ENCODE measurements at places on chromosomes 4 and X.

DNA sequence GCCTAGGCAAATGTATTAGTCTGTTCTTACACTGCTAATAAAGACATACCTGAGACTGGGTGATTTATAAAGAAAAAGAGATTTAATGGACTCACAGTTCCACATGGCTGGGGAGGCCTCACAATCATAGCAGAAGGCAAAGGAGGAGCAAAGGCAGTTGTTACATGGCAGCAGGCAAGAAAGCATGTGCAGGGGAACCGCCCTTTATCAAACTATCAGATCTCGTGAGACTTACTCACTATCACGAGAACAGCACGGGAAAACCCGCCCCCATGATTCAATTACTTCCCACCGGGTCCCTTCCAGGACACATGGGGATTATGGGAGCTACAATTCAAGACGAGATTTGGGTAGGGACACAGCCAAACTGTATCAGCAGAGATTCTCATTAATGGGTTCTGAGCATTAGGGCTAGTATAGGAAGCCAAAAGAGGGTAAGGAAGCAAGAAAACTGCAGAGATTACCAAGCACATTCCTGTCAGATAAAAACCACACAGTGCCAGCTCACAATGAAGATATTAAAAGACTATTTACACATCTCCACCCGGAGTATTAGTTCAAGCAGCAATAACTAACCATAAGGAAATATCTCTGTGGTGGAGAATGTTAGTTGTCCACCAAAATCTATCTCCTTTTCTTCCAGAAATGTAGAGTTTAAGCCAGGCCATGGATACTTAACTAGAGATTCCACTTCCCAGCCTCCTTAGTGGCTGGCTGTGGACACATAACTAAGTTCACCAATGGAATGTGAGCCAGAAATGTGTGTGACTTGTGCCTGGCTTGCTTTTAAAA, 61.2 kb upstream of the HOPX start:
- no peak for DNase-seq

DNA sequence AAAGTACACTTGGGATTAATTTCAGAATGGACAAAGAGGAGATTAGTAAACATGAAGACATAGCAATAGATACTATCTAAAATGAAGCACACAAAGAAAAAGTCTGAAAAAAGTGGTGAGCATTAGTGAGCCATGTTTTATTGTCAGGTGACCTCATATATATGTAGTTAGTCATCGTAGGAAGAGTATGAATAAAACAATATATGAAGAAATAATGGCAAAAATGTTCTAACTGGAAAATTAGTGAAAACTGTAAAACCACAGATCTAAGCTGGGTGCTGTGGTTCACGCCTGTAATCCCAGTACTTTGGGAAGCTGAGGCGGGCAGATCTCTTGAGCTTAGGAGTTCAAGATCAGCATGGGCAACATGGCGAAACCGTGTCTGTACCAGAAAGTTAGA, 67.9 kb downstream of the RBPJ start:
- no peak for DNase-seq

- no peak for DNase-seq
These were observed 143.6 kb upstream of the FAM47A start for GRCh38 chrX:34275699-34276098.

DNA sequence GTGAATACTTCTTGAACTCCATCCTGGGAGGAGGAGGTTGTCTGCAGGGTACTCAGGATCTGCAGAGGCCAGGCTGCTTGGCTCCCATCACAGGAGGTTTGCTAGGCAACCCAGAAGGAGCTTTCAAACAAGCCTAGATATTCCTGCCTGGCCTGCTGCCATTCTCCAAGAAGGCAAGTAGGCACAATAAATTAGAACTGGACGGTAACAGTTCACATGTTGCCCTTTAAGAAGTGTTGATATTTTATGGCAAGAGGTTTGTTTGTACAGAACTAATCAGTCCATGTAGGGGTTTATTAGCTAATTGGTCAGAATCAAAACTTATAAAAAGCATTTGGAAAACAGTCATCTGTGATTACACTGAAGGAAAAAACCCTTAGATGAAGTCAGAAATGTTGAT, 39.3 kb downstream of the SYNPO2 start:
- DNase-seq: peak; percentile 63

GRCh38 chr4:112515198-112516065, 548 bp downstream of the NEUROG2 start:
- DNase-seq: peak; percentile 28

DNA sequence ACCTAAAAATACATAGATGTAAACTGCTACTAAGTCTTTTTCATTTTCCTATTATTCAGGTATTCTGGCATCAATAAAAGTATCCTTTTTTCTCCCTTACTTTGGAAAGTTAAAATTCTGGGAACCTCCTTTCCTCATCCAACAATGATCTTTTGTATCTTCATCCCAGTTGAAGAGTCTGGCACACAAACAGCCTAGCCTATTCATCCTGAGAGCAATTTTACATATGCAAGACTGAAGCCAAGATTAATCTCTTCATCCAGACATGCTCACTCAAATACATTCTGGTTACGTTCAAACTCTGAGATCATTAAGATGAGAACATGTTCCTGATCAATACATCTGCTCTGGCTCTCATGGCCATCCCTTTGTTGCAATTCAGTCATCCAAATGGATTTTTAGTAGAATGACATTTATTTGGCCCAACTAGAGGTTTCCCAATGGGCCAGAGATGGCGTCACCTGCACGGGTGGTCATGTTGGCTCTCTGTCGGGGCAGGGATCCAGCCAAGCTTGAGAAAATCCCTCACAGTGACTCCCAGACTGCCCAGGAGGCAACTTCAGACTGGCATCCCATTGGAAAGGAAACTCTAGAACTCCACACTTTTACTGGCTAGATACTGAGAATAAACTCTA, 135.3 kb upstream of the VCX2 start:
- no peak for DNase-seq

DNA sequence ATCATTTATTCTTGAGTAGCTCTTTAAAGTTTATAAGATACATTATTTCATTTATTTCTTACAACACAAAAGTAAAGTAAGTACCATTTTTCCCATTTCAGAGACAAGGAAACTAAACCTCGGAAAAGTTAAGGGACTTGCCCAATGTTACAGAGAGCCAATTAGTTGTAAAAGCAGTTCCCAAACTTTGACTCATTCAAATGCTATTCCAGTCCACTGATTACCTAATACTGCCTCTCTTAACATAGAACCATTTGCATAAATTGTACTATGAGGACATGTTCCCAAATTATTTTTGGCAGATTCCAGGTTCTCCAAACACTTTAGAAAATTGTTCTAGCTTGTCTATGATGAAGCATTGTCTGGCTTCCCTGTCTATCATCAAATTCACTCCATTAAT, 45.6 kb upstream of the GRIA3 start:
- no peak for DNase-seq

DNA sequence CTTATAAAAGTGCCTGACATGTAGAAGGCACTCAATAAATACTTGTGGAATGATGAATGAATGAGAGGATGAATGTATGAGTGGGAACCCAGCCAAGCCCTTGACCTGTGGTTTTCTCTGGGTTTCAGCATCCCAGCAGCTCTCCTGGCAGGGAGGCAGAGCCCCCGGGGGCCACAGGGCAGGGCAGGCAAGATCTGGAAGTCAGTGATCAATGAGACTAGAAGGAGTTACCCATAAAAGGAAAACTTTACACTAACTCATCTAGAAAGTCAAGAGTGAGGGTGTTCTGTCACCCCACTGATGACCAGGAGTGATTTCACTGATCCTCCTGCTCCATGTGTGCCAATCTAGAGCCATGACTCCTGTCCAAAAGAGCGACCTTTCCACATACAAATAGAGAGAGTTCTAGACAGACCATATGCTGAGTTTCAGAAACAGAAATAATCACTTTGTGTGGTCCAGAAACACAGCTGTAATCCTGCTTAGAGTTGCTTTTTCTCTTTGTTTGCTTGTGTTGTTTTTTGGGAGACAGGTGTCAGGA, 37.4 kb downstream of the MGARP start:
- no peak for DNase-seq

DNA sequence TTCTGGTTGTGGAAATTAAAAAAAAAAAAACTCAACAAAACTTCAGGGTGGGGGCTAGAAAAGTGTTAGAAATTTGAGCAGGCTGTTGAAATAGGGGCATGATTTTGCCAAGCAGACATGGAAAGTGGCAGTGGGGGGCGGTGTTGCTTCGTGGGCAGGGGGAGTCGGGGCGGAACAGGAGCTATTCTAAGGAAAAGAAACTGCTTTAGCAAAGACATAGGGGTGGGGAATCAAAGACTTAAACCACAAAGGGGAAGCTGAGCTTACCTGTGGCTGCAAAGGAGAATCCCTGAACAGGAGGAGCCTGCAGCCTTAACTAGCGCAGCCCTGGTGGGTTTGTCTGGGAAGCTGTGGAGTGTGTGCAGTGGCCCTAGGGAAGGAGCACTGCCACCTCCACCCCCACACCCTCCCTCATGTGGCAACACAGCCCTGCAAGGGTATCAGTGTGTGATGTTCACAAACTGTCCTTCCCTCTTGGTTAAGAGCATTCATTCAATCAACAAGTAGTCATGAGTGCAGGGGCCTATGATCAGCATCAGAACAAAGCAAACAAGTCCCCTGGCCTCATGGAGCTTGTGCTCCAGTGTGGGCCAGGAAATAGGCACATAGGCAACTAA, 20.5 kb downstream of the SEL1L3 start:
- DNase-seq: no peak

DNA sequence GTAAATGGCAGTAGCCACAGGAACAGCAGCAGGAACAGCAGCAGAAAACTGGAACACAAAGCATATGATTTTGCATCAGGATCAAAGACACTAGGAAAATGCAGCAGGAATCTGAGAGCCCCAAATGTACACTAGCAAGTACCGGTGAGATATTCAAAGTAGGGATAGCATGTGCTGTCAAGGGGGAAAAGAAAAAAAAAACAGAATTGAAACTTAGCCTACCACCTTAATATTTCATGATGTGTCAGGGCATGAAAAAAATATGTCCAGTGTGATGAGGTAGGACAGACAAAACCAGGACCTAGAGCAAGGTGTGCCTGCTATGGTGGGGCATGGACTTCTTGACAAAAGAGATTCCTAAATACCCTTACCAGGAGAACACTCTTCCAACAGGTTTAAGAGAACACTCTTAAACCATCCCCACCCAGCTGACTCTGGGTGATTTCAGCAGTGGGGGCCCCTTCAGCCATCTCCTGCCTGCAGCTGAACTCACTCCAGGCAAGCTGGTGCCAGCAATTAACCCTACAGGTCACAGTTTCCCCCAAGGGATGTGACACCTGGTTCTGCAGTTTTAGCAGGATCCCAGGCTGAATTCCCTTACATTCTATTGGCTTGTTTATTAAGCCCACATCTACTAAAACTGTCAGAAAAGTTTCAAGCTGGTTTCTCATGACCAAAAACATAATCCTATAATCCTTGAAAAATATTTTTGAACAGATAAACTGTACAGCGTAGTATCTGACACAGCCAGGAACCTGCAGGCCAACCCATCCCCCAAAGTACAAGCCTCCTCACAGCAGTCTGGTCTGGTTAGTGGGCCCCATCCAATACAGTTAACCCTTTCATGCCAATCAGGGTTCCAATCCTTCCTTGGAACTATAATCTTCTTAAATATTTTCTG, 62.9 kb upstream of the FMR1 start:
- DNase-seq: no peak

- DNase-seq: no peak
These were observed 12.7 kb upstream of the SHOX start for GRCh38 chrX:617891-618290.

DNA sequence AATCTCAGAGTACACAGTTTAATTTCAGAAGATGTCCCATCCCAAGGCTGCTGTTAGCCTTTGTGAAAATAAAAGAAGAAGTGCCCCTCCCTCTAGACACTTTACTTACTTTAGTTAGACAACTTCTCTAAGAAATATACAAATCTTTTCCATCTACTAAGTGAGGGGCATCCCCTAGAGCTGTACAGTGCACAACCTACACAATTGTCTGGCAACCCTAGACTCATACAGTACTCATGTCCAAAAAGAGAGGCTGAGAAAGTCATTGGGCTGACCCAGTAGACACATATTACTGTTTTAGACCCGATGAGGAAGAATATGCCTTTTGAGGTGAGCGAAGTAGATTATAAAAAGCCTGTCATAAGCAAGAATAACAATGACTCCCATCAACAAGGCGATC, 297.6 kb downstream of the IDS start:
- DNase-seq: no peak

Data from left colon (tissue), 2 donors.